ENCODE measurements at places on chromosomes 12 and 14.

DNA sequence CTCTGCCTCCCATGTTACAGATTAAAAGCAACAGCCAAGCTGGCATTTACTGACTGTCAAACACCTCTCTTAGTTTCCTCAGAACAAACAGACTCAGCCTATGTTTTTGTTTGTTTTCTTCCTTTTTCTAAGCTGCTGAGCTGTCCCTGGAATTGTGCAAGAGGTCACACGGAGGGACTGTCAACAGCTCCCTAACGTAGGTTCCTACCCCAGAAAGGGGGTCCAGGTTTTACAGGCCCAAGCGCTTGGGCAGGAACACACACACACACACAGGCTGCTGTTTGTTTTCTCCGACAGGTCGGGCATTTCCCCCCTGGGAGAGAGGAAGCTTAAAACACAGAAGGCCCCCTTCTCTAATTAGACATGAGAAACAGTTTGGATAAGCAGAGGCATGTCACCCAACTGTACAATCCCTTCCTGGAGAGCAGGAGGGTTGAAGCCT, 739.6 kb upstream of the TBX3 start:
- no peak for DNase-seq

- peak; percentile 45 for DNase-seq
These were observed 9.6 kb downstream of the OR6S1 start for GRCh38 chr14:20631880-20632389.

DNA sequence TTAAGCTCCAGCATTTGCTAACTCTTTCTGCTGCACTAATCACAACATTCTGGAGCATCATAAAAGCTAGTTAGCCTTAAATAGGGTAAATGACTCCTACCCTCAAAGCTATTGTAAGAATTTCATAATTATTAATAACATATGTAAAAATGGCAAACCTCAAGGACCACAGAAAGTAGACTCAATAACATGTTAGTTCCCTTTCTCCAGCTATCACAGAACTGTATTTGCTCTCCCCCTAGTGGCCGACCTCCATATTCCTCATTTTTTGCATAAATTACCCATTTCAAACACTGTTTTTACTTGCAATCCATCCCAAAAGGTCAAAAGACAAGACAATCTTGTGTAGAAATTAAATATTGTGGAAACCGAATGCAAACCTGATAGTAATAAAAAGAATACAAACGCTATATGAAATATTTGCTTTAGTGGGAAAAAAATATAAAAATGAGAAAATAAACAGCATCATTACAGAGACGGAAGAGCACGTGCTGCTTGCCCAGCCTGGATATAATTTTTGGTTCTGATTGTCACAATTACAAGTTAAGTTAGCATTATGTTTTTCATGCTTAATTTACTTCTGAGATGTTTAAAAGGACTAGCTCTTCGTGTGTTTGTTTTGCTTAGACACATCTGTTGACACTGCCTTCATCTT, 97.9 kb downstream of the RERGL start:
- peak; percentile 70 for DNase-seq

GRCh38 chr12:128671528-128672042, 152.2 kb downstream of the SLC15A4 start:
- peak; percentile 2 for DNase-seq

DNA sequence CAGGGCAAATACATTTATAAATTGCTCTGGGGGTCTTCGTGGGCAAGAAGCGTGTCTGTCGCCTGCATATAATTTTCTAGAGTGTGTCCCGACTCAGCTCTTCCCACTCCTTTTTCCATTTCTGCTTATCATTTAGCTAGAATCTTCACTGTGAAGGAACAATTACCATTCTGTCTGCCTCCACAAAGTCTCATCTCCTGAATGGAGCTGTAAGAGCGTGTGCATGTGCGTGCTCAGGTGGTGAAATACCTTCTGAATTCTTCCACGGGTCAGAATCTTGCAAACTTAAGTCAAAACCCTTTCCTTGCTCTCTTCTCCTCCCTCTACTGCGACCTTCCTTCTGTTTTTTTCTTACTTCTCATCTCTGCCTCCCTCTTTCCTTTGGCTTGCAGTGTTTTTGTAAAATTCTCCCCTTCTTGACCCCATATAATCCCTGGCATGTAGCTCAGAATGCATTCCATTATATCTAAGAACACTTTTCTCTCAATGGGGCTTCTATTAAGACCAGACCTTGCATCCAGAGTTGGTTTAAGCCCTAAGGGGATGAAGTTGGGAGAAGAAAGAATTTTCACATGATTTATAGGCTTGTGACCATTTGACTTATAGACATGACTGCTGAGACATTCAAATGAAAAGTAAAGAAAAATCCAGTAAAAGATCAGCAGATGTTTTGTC, 25.0 kb upstream of the GSG1 start:
- no peak for DNase-seq

DNA sequence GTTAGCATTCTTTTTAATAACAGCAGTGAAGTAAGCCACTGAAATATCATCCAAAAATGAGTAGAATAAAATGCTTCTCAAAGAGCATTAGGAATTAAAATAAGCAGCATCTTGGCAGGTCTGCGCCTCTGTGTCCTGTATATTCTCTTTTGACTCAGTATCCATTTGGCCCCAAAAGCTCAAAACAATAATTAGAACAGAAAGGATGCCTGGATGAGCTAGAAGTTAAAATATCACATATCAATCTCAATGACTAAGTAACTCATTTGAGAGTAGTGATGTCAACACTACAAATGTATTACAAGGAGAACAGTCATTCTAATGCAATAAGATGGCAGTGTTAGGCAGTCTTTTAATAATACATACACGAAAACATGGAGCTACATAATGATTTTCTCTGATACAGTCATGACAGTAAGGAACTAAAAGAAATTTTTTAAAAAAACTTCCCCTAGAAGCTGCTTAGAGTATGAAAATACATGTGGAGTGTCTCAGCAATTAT, 160.9 kb upstream of the ABCD2 start:
- DNase-seq, result no peak

DNA sequence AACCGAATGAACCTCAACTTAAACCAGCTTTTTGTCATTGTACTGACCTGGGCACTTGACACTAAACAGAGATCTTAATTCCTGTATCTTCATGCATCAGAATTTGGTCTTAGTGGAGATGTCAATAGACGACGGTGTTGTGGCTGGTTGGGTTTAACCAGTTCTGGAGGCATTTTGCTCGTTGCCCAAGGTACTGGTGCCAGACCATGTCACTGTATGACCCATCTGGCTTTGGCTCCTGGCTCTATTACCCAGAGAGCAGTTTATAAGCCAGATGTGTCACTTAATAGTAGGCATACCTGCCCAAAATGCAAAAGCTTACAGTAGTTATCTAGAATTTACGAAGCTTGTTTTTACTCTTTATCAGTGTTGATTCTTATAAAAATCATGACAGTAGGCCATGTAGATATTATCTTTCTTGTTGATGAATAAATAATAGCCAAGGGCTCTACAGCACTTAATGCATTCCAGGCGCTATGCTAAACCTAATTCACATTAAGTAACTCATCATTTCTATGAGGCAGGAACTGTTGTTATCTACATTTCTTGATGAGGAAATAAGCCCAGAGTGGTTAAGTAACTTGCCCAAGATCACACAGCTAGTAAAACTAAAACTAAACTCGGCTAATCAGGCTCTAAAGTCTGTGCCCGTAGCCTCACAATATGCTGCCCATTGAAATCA, 179.7 kb upstream of the HIF1A start:
- DNase-seq, result no peak

GRCh38 chr14:67413806-67414769, 2.1 kb upstream of the PLEK2 start:
- DNase-seq, result peak; percentile 77

GRCh38 chr14:58912287-58912686, 274.5 kb downstream of the DACT1 start:
- no peak for DNase-seq

GRCh38 chr12:104588921-104589590, 132.3 kb downstream of the CHST11 start:
- DNase-seq, result no peak

Data from KBM-7 (cell line).